ENCODE measurements at places on chromosomes 6 and 20.

GRCh38 chr20:9499126-9499899 lies 15.1 kb upstream of the LAMP5 start:
- no peak for DNase-seq

DNA sequence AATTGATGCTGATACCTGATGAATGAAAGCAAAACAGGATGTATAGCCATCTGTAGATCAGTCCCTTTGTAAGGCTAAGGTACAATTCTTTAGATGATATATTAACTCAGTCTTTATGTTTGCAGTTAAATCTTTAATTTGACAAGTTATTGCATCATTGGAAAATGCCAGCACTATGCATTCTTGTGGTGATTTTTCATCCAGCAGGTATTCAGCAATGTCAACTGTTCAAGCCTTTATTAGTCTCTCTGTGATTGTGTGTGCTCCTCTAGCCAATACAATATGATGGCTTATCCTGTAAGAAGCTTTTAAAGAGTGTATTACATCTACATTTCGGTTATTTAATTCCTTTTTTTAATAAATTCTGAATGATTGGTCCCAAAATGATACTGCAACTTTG lies 34.3 kb downstream of the HLA-DMB start:
- DNase-seq: no peak

- no peak for DNase-seq
Observed at GRCh38 chr6:132391391-132392269, 9.6 kb downstream of the MOXD1 start.

DNA sequence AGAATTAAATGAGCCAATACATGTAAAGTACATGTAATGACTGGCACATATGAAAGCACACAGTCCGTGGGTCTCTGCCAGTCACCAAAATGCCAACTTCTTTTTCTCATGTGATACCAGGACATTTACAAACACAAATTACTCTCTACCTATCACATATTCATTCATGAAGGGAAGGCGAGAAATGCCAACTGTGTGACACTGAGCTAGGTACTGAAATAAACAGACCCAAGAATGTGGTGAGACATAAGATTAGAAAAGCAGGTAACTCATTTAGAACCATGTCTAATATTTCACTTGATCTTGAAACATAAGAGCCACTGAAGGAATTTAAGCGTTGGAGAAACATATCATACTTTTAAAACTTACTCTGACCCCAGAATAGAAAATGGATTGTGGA lies 41.4 kb downstream of the HBS1L start:
- DNase-seq: no peak

DNA sequence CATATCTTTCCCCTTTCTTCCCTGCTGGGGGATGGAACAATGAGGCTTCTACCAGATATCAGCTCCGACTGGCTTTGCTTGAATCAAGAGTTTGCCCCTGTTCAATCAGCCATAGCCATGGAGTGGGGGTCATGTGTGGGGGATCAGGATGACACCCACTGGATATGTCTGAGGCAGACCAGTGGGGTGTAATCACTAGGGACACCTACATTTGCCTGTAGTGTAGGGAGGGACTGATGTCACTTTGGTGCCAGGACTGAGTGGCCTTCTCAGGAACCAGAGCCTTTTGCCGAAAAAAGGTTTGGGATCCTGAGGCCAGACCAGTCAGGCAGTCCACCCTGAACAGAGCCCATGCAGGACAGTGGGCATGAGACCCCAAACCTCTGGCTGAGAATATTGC lies 1.0 kb downstream of the ITPA start:
- DNase-seq: no peak

- no peak for DNase-seq
Observed at GRCh38 chr6:70604254-70604653, 37.5 kb downstream of the SDHAF4 start.

DNA sequence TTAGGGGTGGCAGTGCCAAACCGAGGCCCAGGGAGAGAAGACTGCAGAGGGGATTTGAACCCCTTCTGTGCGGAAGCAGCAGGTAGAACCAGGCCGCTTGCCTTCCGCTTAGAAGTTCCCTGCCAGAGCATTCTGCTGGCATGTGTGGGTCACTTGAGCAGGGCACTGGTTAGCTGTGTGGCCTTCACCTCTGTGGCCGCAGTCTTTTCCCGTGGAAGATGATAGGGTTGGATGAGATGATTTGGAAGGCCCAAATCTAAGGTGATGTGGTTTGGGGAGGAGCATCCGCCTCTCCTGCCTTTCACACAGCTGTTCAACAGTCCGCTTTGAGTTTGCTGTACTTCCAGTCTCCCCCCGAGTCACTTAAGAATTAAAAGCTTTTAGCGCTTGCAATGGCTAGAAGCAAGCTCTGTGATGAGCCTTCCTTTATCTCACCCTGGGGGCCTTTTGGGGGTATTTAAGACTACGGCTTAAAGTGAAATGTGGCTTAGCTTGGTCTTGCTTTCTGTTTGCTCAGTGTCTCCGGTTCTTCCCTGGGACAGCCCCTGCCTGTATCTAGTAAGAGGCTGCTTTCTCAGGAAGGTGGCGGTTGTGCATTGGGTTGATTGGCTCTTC lies 743 bp downstream of the CMTR1 start:
- DNase-seq: peak; percentile 35

DNA sequence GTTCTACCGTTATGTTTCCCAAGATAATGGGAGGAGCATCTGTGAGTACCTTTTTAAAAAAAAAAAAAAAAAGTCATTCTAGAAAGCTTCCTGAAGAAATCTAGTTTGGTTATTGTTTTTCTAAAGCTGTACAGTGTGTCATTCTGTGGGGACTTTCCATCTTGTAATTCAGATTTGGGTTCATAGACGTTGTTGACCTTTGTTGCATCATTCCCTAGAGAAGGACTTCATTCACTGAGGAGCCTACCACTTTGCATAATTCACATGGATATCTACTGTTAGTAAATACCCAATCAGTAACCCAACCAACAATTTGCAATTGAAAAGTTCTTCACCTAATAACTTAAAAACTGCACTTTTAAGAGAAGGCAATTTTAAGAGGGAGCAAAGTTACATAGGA lies 60.1 kb downstream of the RPP40 start:
- no peak for DNase-seq

DNA sequence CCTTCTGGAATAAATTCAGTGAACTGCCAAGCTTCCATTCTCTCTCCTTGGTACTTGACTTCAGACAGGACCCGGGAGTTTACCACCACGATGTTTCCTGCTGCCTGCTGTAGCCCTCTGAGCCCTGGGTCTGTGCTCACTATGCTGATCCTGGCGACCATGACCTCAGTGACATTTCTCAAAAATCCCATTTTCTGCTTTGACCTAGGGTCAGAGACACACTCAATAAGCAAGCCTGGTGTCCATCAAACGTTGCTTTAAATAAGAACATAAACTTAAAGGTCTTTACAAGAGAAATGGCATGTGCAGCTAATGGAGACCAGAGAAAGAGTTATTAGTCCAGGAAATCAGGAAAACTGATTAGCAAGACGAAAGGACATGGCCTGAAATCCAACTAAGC lies 509.7 kb upstream of the SULF2 start:
- DNase-seq: no peak

GRCh38 chr6:42012501-42013133 lies 37.7 kb upstream of the TAF8 start:
- no peak for DNase-seq

DNA sequence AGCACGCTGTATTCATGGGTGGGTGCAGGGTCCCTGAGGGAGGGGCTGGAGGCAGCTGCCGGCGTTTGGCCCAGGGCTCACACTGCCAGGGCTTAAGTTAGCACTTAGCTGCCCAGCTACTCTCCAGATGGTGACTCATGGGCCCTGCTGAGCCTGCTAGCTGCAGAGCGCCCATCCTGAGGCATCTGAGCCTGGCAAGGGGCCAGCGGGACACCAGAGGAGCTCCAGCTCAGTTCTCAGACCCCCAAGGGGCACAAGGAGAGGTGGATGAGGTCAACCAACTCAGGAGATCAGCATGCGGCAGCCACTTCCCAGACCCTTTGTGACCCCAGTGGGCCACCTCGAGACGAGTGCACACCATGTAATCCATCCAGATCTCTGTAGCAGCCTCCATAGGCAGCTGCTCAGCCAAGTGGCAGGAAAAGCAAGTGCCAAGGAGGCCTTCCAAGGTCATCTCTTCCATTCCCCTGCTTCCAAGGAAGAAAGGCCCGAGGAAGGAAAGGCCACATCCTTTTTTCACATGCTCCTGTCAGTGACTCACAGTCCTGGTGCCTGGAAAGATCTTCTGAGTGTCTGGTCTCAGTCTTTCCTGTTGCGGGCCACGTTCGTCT lies 35.3 kb downstream of the FOXP4 start:
- DNase-seq: no peak

- no peak for DNase-seq
Observed at GRCh38 chr6:72787391-72788031, 165.6 kb downstream of the KCNQ5 start.

GRCh38 chr6:156379392-156380289 lies 397.5 kb upstream of the ARID1B start:
- DNase-seq: no peak

GRCh38 chr20:49450281-49450721 lies 32.2 kb downstream of the KCNB1 start:
- no peak for DNase-seq

DNA sequence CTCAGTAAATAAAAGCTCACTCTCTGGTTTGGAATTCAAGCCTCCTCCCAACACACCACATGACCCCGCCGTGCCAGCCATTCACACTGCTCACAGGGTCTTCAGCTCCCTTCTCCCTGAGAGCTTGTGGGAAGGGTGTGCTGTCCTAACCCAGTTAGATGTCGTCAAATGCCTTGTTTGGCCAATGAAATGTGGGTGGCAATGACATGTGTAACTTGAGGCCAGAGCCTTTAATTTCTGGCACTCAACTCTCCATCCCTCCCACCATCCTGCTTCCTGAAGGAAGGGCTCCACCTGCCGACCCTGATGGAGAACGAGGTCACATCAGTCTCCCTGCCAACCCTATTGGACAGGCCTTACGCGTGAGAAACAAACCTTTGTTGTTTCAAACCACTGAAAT lies 224.5 kb upstream of the AGPAT4 start:
- DNase-seq: no peak

GRCh38 chr20:51026269-51026668 lies 3.4 kb upstream of the KCNG1 start:
- no peak for DNase-seq

GRCh38 chr20:50695135-50695872 lies 4.0 kb upstream of the RIPOR3 start:
- DNase-seq: no peak

DNA sequence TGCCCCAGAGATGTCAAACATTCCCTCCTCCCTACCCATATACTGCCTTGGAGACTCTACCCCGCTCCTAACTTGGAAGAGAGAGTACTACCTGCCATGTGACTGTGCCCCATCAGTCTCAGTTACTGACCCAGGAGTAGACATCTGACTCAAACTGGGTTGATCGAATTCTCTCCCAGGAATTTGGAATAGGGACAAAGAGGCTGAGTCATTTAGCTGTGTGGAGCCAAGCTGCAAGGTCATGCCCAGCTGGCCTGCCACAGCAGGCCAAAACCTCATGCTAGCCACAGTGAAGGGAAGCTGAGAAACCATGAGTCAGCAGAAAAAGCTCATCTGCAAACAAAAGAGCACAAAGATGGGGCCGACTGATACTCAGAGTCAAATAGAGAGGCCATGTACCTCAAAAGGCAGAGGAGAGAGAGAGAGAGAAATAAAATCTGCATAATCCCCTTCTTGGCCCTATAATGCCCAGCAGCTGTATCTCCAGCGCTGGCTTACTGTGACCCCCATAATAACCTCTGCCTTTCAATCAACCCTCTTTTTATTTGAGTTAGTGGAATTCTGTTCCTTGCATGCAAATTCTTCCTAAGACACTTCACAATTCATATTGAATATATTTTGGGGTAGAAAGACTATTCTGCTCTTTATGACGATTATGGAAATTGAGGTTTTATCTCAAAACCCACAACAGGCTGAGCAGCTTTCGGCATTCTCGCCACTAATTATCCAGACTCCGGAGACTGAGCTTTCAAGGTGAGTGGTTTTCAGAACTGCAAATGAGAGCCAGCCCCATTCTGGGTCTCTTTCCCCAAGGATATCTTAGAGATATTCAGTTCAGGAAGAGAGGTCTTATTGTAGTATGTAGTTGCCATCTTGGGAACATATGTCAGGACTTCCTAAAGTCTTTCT lies 21.4 kb upstream of the AKIRIN2 start:
- DNase-seq: no peak

GRCh38 chr20:55677011-55677410 lies 328.3 kb downstream of the CBLN4 start:
- no peak for DNase-seq

DNA sequence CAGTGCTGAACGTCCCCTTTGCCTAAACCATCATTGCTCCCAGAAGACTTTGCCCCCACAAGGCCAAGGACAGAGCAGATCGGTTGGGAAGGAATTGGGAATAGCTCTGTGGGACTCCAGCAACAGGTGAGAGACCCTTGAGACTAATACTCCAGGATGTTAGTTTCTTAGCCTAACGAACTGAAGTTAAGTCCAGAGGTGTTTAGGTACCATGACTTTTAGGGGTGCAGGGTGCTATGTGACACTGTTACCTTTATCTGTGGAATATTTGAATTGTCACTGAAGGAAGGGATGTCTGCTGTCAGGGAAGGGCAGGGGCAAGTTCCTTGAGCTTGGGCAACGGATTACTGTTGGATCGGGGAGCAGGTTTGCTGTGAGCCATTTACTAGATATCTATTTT lies 1.9 kb downstream of the BLCAP start:
- no peak for DNase-seq

DNA sequence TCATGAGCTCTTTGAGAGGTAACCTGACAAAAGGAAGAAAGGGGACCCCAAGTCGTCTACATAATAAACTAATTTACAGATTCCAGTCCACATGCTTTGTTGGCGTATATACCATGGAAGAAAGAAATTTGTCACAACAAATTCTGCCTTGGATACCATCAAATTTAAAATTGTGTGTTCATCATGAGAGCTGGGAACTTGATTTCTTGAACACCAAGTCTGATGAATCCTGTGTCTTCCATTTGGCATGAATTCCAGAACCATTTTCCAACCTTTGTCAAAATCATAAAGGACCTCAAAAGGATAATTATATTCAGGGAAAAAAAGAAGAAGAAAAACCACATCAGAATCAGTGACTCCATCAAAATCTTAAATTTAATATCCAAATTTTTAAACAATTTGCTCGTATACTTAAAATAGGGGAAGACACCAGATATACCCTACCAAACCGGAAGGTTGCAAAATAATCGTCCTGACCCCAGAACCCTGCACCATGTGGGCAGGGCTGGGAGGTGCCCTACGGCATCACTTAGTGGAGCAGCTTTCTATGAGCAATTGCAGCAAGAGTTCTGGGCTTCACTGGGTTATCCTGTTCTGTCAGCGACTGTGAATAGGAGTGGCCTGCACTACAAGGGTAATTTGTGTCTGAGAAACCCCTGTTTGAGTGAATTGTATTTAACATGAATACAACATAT lies 74.1 kb upstream of the INSM1 start:
- DNase-seq: no peak

- DNase-seq: no peak
Observed at GRCh38 chr6:95364016-95364604, 213.2 kb upstream of the MANEA start.

DNA sequence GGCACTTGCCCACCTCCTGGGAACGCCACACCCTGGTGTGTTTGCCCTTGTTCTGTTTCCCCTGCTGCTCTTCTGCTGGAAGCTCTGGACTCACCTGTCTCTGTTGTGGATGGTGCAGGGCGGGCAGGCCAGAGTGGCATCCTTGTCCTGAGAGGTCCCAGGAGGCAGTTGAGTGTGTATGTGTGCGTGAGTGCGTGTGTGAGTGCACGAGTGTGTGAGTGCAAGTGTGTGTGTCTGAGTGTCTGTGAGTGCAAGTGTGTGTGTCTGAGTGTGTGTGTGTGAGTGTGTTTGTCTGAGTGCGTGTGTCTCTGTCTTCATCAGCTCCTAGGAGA lies 12.2 kb downstream of the IGF2R start:
- DNase-seq: no peak
